ENCODE measurements at places on chromosomes 4 and X.

- DNase-seq: no peak
Observed at GRCh38 chrX:134909261-134909660, 81.5 kb upstream of the SMIM10 start.

DNA sequence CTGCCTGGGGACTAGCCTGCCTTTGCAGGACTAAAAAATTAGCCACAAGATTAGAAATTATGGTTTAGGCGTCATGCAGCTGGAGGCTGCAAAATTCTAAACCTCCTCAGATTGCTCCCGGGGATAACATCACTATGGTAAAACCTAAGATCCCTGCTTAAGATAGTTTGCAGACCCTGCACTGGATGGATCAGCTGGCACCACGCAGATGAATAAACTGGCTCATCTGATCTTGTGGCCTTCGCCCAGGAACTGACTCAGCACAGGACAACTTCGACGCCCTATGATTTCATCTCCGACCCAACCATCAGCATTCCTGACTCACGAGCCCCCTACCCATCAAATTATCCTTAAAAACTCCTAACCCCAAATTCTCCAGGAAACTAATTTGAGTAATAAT is 482.4 kb downstream of the SPRY1 start:
- no peak for DNase-seq

DNA sequence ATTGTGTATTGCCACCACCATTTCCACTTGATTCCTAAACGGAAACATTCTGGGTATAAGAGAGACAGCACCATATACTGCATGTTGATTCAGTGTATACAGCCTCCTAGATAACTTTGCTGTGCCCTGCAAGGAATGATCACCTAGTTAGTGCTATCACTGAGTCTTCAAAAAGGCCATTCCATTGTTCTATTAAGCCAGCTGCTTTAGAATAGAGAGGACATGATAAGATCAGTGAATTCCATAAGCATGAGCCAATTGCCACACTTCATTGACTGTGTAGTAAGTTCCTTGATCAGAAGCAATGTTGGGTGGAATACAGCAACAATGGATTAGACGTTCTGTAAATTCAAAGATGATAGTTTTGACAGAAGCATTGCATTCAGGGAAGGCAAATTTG is 1047.3 kb downstream of the PCDH18 start:
- DNase-seq: no peak

DNA sequence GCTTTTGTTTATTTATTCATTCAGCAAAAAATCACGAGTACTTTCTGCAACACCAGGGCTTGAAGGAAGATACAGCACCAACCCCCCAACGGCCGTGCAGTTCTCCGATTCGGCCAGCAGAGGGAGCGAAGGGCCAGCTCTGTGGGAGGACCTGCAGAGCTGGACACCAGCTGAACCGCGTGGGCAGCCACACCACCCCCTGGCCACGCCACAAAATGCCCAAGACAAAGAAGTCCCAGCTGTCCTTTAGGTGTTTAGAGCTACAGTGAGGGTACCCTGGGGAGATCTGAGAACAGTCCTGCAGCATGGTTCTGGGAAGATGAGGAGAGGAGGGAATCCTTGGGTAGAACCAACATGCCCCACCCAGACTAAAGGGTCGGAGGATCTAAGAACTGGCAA is 83.1 kb downstream of the RELL1 start:
- peak; percentile 90 for DNase-seq

- DNase-seq: no peak
Observed at GRCh38 chrX:19721726-19722370, 165.6 kb downstream of the SH3KBP1 start.

GRCh38 chr4:28241021-28241420 is 1380.4 kb downstream of the STIM2 start:
- DNase-seq: no peak

DNA sequence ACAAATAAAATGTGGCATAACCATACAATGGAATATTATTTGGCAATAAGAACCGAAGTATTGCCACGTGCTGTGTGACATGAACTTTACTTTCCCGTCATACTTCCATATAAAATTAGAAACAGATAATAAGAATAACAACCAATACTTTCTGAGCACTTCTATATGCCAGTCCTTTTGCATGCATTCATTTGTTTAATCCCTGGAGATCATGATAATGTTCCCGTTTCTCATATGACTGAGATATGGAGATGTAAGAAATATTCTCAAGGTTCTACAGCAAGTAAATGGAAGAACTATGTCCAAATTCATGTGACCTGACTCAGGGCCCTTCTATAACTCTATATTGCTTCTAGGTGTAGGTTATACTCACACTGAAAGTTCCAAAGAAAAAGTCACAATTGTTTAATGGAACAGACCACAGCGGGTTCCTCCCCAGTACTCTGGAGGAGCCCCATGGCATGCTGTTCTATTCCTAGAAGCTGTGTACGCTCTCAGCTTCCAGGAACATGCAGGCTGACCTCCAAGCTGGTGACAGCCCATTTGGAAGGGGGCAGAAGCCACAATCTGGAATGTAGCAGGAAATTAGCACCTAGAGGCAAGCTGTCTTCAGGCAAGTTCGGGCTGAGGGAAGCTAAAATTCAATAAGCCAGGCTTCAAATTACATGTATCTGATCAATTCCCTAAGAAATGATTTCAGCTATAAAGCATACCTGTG is 31.5 kb downstream of the QDPR start:
- DNase-seq: no peak

DNA sequence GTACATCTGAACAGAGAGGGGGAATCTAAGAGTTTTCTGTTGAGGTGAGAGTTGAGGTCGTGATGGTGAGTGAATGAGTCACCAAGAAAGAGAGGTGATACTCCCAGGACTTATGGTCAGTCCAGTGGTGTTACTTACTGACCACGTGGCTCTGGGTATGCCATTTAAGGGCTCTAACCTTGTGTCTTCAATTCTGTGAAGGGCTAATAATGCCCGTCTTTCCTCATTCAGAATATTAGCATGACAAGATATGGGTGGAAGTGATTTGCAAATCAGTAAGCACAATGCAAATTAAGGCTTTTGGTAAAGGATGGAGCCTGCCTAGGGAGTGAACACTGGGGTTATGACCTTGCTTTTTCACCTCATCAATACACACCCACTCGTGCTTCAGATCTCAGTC is 75.2 kb downstream of the COQ2 start:
- no peak for DNase-seq

DNA sequence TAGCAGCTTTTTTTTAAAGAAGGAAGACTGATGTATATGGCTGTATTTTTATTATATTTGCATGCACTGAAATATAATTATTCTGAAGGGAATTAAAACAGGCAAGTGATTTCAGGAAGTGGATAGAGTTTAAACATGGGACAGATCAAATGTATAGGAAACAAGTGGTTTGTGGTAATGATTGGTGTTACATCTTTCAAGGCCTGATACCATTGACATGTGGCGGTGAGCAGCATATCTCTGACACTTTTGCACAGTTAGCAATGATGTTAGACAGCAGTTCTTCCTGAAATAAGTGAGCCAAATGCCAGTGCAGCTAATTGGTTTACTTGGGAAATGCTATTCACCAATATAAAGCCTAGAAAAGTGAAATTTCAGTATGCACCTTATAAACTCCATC is 272.1 kb downstream of the RPA4 start:
- no peak for DNase-seq

- no peak for DNase-seq
Observed at GRCh38 chr4:70196857-70197256, 1.3 kb downstream of the ODAM start.

DNA sequence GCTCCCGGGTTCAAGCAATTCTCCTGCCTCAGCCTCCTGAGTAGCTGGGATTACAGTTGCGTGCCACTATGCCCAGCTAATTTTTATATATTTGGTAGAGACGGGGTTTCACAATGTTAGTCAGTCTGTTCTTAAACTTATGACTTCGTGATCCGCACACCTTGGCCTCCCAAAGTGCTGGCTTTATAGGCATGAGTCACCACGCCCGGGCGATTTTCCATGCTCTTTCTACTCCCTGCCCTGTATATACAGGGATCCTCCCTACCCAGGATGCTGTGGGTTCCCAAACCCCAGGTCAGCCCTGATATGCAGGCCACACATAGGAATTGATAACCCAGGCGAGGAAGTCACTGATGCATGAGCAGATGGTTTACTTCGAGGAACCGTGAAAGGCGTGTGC is 31.4 kb downstream of the SSX5 start:
- no peak for DNase-seq
